ENCODE measurements at places on chromosomes 5 and 9.

DNA sequence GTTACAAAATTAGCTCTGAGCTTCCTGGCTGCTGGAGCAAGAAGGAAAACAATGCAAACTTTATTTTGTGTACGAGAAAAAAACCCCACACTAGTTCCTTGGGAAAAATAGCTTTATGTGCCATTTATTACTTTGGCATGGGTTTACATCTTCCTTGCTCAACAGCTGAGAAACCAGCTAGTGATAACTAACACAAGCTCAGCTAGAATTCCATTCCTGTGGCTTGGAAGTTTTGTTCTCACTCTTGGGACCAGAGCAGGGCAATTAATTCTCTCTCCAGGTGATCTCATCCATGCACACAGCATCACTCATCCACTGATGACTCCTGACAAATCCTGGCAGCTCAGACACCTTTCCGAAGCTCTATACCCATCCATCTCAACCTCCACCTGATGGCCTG is 104.1 kb downstream of the CRB2 start:
- DNase-seq, result no peak

- no peak for DNase-seq
Measured at GRCh38 chr5:1850324-1851154, 32.2 kb downstream of the IRX4 start.

- no peak for DNase-seq
Measured at GRCh38 chr9:18371621-18372020, 102.3 kb upstream of the ADAMTSL1 start.

GRCh38 chr9:100222674-100223073 is 123.6 kb downstream of the INVS start:
- DNase-seq, result peak; percentile 18

GRCh38 chr9:94824913-94825610 is 98.6 kb downstream of the AOPEP start:
- no peak for DNase-seq

GRCh38 chr9:137077010-137077747 is at the start of gene UAP1L1:
Gene UAP1L1 (plus strand): TSS chr9:137077517. CDS start chr9:137077533, 16 bp downstream.
- peak; percentile 82 for DNase-seq

DNA sequence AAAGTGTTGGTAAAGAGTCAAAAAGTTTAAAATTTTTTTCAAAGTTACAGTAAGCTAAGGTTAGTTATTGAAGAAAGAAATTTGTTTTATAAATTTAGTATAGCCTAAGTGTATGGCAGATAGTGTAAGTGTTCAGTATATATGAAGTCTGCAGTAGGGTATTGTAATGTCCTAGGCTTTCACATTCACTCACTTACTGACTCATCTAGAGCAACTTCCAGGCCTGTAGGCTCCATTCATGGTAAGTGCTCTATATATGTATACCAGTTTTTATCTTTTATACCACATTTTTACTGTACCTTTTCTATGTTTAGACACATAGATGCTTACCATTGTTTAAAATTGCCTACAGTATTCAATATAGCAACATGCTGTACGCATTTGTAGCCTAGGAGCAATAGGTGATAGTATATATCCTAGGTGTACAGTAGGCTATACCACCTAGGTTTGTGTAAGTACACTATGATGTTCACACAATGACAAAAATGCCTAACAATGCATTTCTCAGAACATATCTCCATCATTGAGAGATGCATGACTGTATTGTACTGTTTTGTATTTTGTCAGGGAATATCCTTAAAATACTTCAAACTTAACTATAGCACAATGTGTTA is 38.5 kb downstream of the CYSTM1 start:
- DNase-seq, result no peak

GRCh38 chr5:126015235-126016181 is 407.7 kb upstream of the GRAMD2B start:
- peak; percentile 42 for DNase-seq

- no peak for DNase-seq
Measured at GRCh38 chr5:122944051-122944450, 92.5 kb downstream of the PPIC start.

DNA sequence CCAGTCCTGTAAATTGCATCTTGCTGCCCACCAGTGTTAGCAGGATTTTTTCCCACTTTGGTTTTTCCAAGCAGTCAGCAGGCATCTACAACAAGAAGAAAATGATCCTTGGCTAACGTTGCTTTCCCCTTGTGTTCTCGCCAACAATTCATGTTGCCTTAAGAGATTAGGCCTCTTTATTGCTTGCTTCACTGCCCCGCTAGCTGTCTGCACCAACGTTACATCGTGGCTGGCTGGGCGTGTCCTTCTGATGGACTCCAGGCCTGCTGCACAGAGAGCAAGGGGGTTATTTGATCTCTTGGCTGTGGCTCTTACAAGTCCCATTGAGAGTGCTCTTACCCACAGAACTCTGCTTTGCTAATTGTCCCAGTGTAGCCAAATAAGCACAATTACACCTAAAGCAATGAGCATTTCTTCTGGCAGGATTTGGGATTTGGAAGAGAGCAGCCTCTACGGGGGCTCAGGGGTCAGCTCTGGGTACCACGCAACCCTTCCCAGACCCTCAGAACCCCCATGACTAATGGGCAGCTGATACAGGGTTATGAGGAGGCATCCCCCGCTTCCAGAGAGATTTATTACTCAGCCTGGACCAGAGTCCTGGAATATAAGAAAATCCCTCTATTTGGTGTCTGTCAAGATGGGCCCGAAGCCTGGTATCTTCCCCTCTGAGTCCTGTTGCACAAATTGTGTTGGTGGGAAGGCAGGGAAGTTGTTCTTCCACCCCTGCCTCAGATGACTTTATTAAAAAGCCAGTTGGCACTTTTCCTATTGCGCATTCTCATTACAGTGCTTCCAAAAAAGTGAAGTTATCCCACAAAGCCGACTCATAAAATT is 17.6 kb downstream of the DCANP1 start:
- no peak for DNase-seq

DNA sequence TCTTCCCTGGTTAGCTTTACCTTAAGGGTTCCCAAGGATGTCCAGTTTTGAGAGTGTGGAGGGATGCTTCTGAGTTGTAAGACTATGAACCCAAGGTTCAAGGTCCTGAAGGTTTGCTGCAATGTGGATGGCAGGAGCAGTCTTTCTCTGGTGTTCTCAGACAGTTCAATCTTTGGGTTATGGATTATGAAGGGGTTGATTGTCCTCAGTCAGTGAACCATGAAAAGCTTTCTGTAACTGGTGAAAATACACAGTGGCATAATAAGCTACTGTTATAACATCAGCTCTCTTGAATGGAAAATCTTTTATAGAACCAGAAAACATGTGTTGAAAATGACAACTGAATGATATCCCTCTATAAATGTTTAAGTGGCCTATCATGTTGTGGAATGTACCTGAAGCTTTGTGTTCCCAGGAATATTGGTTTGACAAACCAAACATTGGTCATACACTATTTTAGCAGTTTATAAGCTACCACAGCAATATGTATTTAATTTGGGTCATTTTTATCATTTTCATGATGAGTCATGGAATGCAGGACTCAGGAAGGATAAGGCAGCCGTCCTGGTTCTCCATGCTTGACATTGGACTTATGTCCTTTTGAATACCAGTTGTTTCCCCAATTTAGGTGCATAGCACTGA is 1041.8 kb upstream of the ARRDC3 start:
- DNase-seq, result no peak

DNA sequence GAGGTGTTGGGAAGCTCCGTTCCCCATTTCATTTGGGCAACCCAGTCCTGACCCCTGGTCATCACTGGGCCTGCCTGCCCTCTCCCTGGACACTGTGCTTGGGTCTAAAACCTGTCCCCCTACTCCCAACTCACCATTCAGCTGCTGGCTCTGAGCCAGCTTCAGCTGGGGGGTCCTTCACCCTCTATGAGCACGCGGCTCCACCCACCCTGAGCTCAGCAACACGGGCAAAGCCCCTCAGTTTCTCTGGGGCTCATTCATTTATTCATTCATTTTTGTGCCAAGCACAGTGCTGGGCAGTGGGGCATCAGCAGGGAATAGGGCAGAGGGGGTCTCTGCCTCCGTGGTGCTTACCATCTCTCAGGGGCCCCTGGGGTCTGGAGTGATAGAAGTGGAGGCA is 199.8 kb upstream of the MVB12B start:
- no peak for DNase-seq

DNA sequence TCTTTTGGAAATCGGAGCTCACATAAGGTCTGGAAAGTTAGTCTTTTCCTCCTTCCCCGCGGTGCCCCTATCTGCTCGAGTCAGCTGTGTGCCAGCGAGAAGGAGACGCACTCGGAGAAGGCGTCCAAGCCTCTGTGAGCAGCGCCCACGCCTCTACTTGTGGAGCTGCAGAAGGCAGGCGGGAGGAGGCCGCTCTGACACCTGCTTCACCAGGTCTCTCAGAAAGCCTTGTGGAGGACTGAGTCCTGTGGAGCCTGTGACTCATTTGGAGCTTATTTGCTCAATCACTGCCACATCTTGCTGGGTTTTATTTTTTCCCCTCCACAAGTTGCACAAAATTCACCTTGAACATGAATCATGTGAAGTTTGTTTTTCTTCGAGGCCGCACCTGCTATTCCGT is 117.5 kb downstream of the IRX2 start:
- DNase-seq, result peak; percentile 4

DNA sequence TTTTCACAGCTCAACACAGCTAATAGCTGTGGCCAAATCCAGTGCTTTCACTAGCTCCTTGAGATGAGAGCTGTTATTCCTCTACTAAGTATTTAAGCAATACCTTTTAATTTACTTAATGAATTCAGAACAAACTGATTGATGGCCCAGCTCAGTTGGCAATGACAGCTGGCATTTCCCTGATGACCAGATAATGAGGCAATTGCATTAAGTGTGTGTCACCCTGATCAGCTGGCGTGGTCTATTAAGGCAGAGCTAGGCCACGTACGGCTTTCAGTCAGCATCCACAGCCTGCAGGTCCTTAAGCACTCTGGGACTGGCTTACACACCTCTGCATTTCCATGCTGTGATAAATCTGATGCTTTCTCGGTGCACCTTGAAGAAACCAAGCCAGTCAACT is 34.4 kb downstream of the TTLL11 start:
- no peak for DNase-seq

- DNase-seq, result no peak
Measured at GRCh38 chr5:42553461-42553860, 130.2 kb downstream of the GHR start.

GRCh38 chr9:73347720-73348119 is 196.1 kb downstream of the ANXA1 start:
- DNase-seq, result no peak

DNA sequence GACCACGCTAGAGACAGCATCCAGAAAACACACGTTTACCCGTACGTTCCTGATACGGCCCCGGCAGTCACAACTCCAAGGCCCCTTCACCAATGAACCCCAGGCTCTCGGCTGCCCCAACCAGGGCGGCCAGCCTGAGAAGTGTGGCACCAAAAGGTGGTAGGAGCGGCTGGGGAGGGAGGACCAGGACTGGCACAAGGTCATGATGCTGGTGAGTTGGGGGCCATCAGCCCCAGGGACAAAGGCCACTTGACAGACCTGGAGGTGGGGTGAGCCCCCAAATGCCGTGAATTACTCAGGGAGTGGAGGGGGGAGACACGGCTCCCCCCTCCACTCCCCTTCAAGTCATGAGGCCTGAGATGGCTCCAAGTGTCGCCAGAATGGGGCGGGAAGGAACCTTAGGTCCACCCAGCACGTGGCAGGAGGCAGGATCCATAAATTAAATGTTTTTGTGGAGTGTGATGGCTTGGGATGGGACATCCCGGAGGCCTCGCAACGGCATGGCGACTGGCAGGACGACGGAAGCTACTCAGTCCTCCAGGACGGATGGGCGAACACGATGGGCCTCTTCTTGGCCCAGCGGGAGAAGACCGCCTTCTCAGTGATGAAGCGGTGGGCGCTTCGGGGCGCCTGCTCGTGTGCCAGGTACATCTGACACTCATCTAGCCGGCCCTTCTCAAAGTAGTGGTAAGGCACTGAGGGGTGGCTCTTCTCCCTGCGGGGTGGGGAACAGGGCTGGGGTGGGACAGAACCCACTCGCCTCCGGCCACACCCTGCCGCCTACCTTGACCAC is 8.7 kb upstream of the ST6GALNAC6 start:
- DNase-seq, result no peak

DNA sequence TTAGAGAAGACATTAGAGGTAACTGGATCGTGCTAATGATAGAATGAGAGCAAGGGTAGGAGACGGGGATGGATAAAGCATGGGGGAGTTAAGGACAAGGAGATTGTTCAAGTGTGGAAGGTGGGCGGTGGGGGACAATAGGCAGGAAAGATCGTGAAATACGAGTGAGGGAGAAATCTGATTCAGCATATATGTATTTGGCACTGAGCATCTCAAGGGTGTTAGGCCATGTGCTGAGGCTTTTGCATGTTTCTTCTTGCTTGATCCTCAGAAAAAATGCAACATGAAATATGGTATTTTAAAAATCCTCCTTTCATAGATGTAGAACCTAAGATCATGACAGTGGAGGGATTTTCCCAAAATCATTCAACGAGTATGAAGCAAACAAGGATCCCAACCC is 240.5 kb downstream of the PAPPA start:
- no peak for DNase-seq

DNA sequence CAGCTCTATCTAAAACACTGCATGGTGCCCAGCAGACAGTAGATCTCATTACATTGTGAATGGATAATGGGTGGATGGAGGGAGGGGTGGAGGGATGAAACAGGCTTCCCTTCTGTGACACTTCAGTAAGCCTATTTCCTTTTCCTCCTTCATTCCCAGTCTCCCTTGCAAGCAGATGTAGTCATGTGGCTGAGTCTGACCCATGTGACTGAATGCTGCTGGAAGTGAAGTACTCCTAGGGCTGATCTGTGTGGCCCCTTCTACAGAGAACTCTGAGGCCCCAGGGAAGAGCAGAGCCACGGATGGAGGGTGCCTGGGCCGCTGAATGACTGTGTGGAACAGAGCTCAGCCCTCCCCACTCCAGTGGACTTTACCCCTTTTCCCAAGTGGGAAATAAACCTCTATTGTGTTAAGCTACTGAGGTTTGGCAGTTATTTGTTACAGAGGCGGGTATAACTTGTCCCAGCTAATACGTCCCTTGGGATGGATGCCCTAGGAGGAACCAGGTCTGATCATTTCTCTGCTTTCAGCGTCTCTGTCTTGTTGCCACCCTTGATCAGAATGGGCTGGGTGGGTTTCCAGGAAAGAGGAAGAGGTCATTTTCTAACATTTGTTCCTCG is 176.1 kb upstream of the MVB12B start:
- DNase-seq, result no peak

- DNase-seq, result no peak
Measured at GRCh38 chr5:151155775-151156506, 1.6 kb downstream of the ANXA6 start.
